Kidney epithelial cell (primary cell): ENCODE measurements at places on chromosomes 3 and 15.

DNA sequence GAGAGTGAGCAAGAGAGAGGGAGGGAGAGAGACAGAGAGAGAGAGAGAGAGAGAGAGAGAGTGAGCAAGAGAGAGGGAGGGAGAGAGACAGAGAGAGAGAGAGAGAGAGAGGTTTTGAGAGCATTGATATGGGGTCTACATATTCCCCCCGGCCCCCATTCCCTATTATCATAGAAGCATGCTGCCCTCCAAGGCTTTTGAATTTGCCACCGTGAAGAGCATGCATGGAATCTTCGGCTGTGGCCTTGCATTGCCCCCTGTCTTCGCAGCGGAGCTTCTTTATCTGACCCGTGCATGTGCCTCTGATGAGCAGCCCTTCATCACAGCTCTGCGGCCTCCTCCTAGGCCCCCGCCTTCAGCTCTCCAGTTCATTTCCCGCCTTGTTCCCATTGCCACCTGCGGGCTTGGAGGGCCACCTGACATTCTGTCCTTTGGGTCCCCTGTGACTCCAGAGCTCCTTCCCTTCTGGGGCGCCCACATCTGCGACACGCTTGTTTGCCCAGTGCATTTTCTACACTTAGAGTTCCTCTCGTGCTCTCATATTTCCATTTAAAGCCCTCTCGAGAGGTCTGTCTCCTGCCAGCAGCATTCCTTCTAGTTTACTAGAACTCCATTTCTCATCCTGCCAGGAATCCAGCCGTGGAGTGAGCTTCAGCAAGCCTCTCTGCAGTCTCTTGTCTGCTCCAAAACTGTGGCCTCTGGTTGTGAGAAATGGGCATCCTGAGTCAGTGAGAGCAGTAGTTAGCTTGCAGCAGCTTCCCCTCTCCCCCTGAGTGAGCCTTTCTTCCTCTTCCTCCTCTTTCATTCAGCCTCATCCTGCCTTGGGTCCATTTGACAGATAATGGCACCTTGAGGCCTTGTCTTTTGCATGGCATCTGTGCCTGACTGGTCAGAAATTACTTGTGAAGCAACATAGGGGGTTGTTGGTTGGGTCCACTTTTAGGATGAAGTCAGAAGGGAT, 25.3 kb downstream of the LPP start:
- no peak for DNase-seq

- DNase-seq, result no peak
These were observed 41.9 kb downstream of the FMN1 start for GRCh38 chr15:33152502-33153109.

DNA sequence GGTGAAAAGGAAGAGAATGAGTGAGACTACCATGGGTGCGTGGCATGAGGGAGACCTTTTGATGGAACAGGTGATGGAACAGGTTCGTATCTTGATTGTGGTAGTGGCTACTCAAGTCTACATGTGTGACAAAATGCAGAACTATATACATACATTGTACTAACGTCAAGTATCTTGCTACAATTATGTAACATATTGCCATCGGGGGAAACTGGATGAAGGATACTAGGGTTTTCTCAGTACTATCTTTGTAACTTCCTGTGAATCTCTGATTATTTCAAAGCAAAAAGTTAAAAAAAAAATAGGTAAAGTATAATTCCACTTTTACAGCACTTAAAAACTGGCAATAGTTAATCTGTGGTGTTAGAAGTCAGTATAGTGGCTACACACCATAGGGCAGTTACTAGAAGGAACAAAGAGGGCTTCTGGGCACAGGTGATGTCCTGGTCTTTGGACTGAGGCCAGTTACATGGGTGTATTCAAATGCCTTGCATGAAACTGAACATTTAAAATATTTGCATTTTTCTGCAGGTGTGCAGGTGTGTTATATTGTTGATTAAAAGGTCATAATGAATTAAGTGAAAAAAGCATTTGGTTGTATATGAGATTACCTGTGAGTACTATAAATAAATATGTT, 61.4 kb downstream of the LRRK1 start:
- DNase-seq, result no peak

DNA sequence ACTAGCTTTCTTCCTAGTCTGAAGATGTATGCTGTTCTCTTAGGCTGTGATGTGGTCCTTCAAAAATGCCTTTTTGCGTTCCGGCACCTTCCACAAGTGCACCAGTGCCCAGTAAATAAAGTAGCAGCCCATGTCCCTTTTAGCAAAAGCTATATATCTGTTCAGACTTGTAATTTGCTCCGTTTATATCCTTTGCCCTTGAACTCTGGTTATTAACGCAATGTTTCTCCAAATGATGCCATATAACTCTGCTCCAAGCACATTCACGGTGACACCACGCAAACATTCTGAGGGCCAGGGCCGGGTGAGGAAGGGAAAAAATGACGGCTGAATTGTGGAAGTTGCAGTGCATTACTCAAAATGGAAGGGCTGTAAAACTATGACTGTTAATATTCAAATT, 1001.1 kb upstream of the NR2F2 start:
- no peak for DNase-seq

- DNase-seq, result no peak
These were observed 56.1 kb upstream of the PRR23C start for GRCh38 chr3:139100821-139101220.

- no peak for DNase-seq
These were observed 140.5 kb downstream of the SEMA6D start for GRCh38 chr15:47857776-47858167.

- DNase-seq, result peak; percentile 1
These were observed 2.0 kb upstream of the TOPBP1 start for GRCh38 chr3:133663569-133664313.

- no peak for DNase-seq
These were observed 26.2 kb downstream of the GNB4 start for GRCh38 chr3:179425075-179425474.

DNA sequence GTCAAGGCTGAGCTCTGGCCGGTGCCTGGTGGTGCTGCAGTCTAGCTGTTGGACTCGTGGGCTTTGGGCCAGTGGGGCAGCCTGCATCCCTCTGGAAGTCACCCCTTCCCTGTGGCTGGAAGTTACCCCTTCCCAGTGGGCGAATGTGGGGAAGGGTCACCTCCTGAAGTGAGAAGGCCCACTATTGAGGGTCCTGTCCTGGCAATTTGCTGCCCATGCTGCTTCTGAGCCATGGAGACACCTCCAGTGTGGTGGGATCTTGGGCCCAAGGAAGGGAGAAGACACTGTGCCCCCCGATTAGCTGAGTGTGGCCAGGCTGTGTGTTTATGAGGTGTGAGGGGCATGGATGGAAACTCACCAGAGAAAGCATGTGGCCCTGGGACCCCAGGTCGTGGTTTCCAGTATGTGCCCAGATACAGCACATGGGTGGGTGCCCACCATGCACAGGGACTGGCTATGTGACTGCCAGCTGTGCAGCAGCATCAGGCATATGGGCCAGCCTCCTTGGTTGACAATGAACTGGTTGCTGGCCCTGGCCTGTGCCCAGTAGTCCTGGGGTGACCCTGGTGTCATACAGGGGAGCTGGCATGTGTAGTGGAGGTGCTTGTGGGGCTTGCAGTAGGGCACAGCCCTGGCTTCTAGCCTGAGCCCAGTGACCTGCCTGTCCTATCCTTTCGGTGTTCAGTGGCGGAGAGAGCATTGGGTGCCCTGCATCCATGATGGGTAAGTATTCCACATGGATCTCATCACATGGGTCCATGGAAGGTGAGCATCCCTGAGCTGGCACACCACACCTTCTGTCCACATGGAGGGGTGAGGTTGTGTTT, 221.2 kb downstream of the SNRPN start:
- no peak for DNase-seq
